Stimulated activated CD4-positive, alpha-beta T cell treated with anti-CD3 and anti-CD28 coated beads, Interleukin-1b, Interleukin-23, amount 100 ng/mL, for 24 hours (primary cell): ENCODE measurements at places on chromosomes 16 and 17.
A peak's percentile ranks its signal among the peaks of the same experiment; 100 is the strongest.

- DNase-seq, result no peak
Observed at GRCh38 chr17:72110231-72110941, 10.4 kb upstream of the SOX9 start.

DNA sequence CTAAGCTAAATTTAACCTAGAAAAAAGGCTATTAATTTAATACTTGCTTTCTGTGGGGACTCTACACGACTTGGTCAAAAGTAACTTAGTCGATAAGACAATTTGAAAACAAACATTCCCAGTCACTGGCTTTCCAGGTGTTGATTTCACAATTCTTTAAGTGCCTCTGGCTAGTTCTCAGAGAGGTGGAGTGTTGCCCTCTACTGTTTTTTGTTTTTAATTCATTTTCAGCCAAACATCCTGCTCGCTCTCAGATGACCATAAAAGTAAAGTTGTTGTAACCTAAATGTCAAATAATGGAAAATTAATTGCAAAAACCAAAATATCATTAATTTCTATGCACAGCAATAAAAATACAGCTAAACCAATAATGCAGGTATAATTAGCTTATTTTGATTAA, 107.1 kb downstream of the MYO1D start:
- DNase-seq, result no peak

GRCh38 chr16:85901110-85901509, 2.1 kb downstream of the IRF8 start:
- no peak for DNase-seq

DNA sequence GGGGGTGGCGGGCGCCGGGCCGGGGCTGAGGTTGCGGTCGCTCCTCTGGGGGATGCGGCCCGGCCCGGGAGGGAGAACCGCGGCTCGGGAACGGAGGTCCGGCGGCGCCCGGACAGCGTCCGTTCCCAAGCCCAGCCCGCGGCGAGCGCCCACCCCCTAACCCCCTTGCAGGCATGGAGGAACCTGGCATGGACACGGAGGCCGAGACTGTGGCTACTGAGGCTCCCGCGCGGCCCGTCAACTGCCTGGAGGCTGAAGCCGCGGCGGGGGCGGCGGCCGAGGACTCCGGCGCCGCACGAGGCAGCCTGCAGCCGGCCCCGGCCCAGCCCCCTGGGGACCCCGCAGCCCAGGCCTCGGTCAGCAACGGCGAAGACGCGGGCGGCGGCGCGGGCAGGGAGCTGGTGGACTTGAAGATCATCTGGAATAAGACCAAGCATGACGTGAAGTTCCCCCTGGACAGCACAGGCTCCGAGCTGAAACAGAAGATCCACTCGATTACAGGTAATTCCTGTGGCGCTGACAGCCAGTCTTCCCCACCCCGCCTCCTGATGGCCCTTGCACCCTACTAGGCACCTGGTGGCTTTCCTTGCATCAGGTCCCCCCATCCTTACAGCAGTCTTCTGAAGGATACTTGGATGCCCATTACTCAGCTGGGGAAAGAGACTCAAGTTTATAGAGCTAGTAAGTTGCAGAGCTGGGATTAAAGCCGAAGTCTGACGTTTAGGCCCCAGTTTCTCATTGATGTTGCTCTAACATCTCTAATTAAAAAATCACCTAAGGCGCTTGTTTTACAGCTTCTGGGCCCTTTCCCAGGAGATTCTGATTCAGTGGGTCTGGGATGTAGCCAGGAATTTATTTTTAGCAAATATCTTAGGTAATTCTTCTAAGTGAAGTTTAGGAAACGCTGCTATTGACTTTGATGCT, 514 bp downstream of the UBFD1 start:
- peak; percentile 2 for DNase-seq

GRCh38 chr17:70772761-70773160, 603.4 kb downstream of the KCNJ2 start:
- DNase-seq, result no peak

- DNase-seq, result peak; percentile 88
Observed at GRCh38 chr16:29899516-29900101, at the start of gene SEZ6L2. SEZ6L2 (minus strand) TSS chr16:29899550; CDS start chr16:29899019, 531 bp downstream.

DNA sequence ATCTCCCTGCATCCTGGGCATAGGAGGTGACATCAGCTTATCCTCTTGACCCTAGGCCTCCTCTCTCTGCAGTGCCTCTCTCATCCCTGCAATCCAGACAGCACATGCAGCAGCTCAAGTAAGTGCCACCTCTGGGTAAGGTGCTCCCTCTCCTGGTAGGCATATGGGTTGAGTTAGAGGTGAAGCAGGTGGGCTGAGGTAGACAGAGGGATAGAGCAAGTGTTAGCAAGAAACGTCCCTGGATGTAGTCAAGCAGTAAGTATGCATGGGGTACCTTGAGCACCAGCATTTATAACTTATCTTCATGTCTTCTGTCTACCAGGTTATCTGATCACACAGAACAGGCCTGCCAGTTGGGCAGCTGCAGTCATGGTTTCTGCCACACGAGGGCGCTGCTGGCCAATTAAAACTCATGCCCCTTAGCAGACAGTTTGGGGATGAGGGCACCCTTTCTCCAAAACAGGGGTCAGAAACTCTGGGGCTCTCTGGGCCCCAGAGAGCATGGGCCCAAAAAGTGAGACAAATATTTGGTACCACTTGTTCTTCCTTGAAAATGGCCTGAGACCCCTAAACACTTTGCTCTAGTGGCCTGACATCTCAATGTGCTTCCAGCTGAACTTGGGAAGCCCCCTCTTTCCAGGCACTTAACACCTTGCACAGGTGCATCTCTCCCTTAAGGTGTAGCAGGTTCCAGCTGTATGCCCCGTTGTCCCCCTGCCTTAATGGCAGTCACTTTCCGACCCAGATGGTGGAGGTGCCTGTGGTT, 59.8 kb downstream of the NEUROD2 start:
- DNase-seq, result peak; percentile 79

DNA sequence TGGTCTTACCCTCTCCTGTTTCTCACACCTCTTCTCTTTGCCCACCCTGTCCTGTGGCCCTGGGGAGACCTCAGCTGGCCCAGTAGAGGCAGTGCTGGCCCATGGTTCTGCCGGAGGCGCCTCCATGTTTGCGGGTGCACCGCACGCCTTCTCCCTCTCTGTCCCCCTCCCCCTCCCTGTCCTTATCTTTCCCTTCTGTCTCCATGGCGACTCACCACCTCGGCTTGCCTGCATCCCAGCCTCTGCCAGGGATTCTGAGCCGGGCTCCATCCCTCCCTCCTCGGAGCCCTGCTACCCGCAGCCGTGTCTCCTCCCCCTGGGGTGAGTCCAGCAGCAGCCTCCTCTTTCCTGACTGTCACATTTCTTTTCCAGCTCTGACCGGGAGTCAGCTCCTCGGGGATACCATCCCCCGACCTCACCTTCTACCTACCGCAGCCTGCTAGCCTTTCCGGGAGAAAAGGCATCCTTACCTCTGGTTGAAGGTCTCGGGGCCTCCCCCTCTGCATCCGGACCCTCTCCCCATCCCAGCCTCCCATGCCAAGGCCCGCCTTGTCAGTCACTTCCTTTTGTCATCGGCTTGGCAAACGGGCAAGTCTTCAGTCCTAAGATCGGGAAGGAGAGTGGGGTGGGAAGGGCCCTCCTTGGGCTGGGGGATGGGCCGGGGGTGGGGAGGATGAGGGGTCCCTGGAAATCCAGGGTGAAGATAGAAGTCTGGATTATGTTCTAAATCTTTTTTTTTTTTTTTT, at the start of gene RNF112:
Gene RNF112, plus strand, starts transcription at position 358 of the 746 bp plus-strand sequence. Its CDS starts 177 bp downstream, at position 535.
- no peak for DNase-seq

DNA sequence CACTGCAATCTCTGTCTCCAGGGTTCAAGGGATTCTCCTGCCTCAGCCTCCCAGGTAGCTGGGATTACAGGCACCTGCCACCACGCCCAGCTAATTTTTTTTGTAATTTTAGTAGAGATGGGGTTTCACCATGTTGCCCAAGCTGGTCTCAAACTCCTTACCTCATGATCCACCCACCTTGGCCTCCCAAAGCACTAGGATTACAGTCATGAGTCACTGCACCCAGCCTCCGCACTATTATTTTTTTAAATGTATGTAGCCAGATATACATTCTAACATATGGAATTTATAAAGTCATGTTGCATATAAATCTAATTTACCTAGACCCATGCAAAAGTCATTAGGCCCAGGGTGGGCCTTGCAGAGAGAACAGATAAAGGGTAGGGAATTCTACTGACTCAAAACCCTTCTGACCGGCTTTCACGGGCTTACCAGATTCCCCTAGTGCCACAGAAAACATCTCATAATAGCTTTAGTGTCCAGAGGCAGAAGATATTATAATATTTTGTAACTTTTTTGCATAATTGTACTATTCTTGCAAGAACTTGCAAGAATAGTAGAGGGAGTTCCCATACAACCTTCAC, 20.5 kb upstream of the HELZ start:
- no peak for DNase-seq

- DNase-seq, result no peak
Observed at GRCh38 chr17:75959839-75960511, 19.0 kb downstream of the ACOX1 start.

GRCh38 chr16:55703003-55704001, 47.5 kb downstream of the SLC6A2 start:
- DNase-seq, result no peak

DNA sequence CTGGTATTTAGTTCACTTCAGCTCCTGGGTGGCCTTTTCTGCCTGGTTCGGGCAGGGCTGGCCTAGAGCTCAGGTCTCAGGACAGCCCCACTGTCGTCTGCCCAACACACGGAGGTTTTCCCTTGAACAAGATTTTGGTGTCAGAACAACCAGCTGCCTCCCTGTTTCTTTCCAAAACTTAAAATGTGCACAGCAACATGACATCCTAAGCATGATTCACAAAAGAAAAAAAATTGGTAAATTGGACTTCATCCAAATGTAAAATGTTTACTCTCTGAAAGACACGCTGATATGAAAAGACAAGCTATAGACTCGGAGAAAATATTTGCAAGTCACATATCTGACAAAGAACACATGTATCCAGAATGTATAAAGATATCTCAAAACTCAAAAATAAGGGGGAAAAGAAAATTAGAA, 197.8 kb upstream of the CHMP6 start:
- no peak for DNase-seq

DNA sequence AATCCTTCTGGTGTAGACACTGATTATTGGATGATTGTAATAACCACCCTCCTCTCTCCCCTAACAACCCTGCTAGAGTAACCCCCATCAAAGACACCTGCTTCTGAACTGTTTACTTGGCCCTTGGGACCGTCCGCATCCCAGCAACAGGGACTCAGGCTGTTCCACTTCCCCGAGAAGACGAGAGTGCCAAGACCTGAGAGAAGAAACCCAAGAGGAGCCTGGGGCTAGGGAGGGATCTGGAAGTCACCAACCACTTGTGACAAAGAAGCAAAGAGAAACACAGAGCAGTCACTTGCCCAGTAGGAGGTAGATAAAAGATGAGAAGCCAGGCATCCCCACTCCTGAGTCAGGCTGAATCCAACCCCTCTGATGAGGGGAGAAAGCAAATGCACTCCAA, 84.3 kb downstream of the CDH11 start:
- DNase-seq, result no peak

- no peak for DNase-seq
Observed at GRCh38 chr17:20202141-20202621, 193.0 kb downstream of the SPECC1 start.

GRCh38 chr16:81537721-81538561, 93.3 kb downstream of the CMIP start:
- no peak for DNase-seq

DNA sequence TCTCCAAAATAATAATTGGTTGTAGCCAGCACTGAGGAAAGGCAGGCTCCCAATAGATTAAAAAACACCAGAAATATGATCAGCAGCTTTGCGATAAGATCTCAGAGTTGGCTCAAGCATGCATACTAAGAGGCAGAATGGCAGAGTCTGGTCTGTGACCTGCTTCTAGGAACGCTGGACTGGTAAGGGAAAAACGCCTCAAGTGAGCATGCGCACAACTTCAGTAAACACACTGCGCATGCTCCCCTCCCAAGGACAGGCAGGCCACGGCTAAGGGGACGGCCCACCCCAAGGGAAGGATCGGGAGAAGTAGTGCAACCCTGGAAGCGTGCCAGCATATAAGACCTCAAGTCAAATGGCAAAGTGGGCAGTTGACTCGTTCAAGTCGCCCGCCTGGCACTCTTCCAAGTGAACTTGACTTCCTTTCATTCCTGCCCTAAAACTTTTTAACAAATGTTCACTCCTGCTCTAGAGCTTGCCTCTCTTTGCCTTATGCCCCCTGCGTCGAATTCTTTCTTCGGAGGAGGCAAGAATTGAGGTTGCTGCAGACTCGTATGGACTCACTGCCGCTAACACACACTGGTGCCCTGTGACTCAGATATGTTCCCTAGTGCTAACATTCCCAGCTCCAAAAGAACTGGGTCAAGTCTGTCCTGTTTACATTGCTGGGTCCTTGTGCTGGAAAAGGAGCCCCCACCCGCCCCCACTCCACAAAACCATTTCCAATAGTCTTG, 22.4 kb upstream of the PRM1 start:
- no peak for DNase-seq

DNA sequence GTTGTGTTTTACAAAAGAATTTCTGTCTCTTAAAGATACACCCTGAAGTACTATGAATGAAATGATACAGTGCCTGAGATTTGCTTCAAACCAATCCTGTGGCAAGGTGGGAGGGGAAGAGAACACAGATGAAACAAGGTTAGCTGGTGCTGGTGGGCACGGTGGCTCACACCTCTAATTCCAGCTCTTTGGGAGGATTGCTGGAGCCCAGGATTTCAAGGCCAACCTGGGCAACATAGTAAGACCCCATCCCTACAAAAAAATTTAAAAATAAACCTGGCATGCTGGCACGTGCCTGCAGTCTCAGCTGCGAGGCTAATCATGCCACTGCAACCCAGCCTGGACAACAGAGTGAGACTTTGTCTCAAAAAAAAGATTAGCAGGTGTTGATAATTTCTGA, 67.3 kb upstream of the FA2H start:
- DNase-seq, result no peak

- no peak for DNase-seq
Observed at GRCh38 chr16:89545831-89546574, 14.5 kb upstream of the RPL13 start.

DNA sequence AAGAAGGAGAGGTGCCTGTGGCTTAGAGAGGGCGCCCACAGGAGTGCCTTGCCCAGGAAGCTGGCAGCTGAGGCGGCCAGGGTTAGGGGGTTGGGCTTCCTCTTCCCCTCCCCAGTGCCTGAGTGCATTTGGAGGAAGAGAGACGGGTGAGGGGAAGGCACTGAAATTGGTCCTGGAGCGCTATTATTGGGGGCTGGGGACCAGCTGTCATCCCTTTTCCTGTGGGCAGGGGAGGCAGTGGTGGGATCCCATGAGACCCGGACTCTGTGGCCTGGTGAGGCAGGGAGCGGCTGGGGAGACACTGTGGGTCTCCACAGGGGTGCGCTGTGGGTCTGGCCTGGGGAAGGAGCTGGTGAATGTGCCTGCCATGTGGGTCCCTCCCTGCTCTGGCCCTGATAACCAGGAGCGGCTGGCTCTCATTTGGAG, 259.7 kb downstream of the SEC14L1 start:
- DNase-seq, result peak; percentile 73

DNA sequence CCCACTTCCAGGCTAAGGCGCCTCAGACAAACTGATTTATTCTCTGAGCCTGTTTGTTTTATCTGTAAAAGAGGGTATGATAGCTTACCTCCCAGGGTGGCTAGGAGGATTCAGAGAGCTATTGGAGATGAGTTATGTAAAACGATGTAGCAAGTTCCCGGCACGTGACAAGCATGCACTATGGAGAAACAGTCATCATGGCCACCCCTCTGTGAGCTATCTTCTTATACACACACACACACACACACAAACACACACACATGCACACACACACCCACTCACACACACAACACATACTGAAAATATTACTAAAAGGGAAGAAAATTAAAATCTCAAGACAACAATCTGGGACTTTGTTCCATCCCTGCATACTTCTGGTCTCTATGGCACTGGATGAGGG, 66.3 kb downstream of the CCT6B start:
- DNase-seq, result no peak

- DNase-seq, result no peak
Observed at GRCh38 chr17:77489239-77489892, 348.6 kb downstream of the SEC14L1 start.

- DNase-seq, result no peak
Observed at GRCh38 chr16:68910051-68910450, 66.7 kb downstream of the TANGO6 start.
